DMS79 treated with DMSO at 0.1 percent for 48 hours (cell line): ENCODE measurements at places on chromosomes 7 and 10.

DNA sequence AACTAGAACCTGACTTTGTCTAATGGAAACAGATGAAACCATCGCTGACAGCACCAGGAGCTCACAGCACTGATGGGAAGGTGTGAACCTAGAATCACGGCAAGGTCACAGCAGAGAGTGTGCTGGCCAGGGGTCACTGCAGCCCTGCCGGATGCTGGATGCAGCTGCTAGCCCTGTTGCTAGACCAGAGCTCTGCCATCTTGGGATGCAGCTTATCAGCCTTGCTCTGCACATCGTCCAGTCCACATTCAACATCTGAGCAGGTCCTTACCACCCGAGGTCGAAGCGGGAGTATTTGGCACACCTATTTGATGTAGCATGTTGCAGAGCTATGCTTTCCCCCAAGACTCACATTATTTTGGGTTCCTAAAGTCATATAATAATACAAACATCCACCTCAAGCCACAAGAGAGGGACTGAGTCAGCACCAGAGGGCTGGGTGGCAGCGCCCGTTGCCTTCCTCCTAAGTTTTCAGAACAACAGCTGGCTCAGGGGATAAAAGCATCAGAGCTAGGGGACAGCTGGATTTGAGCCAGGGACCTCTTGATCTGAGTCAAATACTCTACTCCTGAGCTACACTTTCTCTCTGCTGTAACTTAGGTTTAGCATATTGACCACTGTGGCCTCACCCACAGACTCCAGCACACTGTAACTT lies 135.3 kb downstream of the ZNF467 start:
- DNase-seq = no peak

DNA sequence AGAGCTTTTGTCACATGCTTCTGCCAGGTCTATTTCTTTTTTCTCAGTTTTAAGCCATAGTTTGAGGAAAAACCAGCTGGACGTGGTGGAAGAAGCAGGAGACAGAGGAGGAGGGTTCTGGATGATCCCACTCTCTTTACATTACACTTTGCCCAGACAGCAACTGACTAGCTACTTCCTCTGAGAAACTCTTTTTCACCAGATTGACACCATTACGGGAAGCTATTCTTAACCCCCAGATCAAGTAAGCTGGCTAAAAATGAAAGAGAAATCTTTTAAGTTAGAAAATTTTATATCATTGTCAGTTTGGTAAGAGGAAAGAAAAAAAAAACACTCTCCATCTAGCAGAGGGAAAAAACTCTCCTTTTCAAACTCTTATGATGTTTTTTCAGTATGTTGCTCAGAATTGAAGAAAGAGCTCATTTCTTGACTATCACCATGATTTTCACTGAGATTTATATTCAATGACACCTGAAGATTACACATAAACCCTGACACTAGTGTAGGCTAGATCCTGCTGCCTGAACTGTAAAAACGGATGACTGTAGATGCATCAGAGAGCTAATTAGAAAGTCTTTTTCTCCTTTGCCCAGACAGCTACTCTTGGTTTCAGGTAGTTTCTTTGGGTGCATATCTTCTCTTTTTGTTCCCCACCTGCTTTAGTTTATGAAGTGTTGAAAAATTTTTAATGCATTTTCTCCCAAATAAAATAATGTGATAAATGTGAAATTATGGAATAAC lies 203.1 kb downstream of the TFEC start:
- DNase-seq = no peak

GRCh38 chr10:8913720-8914119 lies 859.2 kb downstream of the GATA3 start:
- no peak for DNase-seq

DNA sequence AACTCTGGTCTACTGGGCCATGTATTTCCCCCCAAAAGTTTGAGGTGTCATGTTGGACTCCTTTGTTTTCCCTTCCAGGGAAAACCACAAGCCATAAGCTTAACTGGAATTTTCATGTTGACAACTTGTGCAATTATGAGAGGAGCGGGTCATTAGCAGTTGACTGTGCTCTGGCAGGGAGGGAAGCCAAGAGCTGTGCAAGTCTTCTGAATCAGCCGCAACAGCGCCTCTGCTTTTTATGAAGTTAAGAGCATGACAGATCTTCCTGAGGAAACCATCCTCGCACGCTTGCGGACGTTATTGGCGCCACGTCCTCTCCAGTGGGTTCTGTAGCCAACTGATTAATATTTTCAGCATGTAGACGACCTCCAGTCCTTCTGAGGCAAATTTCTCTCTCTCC lies 148.7 kb upstream of the MKI67 start:
- peak; percentile 57 for DNase-seq

- DNase-seq = no peak
Observed at GRCh38 chr10:82660986-82661385, 786.0 kb downstream of the NRG3 start.
